Pons (tissue), 1 donor: ENCODE measurements at places on chromosomes 1 and 21.

- DNase-seq: no peak
These were observed 26.3 kb downstream of the PER3 start for GRCh38 chr1:7810395-7810794.

DNA sequence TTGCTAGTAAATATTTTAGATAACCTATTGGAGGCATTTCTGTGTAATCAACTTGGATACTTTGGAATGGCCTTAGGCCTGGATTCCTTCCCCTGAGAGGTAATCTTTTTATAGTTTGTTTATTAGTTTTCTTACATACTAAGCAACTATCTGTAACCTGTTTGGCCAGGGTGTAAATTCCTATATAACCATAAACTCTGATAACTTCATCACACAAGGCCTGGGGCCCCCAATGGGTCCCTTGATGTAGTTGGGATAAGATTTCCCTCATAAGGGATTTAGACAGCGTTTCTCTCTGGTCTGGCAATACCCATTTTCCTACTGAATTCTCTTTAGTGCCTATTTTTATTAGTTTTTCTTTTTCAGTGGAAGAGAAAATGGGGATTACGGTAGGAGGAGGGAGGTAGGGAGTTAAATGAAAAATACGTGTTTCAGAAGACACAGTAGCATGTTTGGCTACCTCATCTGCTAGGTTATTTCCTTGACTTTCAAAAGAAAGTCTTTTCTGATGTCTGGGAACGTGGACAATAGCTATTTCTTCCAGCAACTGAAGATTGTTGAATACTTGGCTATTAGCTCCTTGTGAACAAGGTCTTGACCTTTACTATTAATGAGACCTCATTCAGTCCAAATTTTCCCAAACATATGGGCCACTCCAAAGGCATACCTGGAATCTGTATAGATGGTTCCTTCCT, 7.4 kb upstream of the AADACL3 start:
- DNase-seq: no peak

- peak; percentile 65 for DNase-seq
These were observed 27.1 kb downstream of the SNAP47 start for GRCh38 chr1:227762231-227762911.

- no peak for DNase-seq
These were observed 32.1 kb upstream of the CLIC4 start for GRCh38 chr1:24713176-24713575.

- DNase-seq: no peak
These were observed 150.3 kb upstream of the IRF2BP2 start for GRCh38 chr1:234760303-234760723.
